ENCODE measurements at places on chromosomes 5 and 9. TPM values are rescaled to one million over a fixed set of nuclear protein-coding genes. Genes with fewer than 3 reads are reported as not detected.

ACTBL2 gene
- total RNA-seq = not detected

TPRN gene
- total RNA-seq = 12.1 TPM

MEF2C gene
- total RNA-seq = 58.3 TPM

GRCh38 chr5:117733051-117733450 lies 1158.4 kb upstream of the SEMA6A start:
- no peak for DNase-seq

GRCh38 chr5:143494162-143494561 lies 90.7 kb upstream of the NR3C1 start:
- peak; percentile 28 for DNase-seq

- no peak for DNase-seq
These were observed 25.1 kb downstream of the PPIP5K2 start for GRCh38 chr5:103145196-103145595.

All from endothelial cell of umbilical vein (primary cell).